ENCODE measurements at places on chromosomes 12 and 14. TPM values are rescaled to one million over a fixed set of nuclear protein-coding genes. Genes with fewer than 3 reads are reported as not detected.

DNA sequence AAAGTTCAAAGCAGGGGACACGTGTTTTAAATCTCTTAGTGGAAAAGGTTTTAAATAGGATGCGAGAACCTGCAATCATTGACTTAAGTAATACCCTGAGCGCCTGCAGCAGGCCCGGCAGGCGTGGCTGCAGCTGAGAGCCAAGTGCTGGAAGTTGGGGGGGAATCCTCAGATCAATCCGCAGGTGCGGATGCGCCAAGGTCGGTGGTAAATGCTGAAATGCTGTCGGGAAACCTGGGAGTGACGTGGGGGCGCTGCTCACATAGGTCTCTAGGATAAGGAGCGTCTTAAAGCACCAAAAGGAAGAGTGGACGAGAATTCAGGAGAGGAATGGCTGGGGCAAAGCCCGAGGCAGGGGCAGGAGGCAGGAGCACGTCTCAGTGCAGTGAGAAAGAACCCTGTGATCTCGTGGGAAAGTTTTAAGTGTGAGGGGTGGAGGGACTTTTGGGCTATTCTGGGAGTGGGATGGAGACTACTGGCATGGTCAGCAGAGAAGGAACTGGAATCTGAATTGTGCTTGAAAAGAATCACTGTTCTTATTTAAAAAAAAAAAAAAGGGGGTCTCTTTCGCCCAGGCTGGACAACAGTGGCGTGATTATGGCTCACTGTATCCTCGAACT lies 883 bp upstream of the CDCA4 start:
- peak; percentile 59 for DNase-seq

DNA sequence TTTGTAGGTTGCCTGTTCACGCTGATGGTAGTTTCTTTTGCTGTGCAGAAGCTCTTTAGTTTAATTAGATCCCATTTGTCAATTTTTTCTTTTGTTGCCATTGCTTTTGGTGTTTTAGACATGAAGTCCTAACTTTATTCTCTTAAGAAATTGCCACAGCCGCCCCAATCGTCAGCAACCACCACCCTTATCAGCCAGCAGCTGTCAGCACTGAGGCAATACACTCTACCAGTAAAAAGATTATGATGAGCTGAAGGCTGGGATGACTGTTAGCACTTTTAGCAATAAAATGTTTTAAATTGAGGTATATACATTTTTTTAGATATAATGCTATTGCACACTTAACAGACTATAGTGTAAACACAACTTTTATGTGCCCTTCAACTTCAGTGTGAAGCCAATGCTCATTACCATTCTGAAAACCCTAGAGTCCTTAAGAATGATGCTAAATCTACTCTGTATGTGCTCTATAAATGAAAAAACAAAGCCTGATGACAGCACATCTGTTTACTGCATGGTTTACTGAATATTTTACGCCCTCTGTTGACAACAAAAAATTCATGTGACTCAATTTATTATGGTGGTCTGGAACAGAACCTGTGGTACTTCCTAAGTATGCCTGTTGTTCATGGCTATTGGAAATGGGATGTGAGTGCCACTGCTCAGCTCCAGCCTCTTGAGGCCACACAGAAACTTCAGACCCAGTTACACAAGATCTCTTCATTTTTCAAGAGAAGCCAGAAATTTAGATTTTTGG lies 197.4 kb downstream of the DUSP6 start:
- no peak for DNase-seq

DNA sequence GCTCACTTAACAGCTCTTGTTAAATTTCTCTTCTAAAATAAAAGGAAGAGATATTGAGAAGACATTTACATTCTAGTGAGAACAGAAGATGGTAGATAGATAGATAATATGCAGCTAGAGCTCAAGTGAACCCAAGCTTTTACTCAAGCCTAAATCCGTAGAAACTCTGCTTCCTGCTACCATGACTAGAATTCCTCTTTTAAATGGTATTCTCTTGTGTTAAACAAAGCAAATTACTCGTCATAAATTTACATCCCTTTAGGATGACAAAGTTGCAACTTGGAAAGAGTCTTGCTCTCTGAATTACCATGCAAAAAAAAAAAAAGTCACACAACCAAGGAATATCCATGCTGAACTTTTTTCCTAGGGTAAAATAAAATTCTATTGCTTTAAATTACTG lies 160.7 kb upstream of the LRFN5 start:
- no peak for DNase-seq

Gene DAO
- total RNA-seq = not detected

DNA sequence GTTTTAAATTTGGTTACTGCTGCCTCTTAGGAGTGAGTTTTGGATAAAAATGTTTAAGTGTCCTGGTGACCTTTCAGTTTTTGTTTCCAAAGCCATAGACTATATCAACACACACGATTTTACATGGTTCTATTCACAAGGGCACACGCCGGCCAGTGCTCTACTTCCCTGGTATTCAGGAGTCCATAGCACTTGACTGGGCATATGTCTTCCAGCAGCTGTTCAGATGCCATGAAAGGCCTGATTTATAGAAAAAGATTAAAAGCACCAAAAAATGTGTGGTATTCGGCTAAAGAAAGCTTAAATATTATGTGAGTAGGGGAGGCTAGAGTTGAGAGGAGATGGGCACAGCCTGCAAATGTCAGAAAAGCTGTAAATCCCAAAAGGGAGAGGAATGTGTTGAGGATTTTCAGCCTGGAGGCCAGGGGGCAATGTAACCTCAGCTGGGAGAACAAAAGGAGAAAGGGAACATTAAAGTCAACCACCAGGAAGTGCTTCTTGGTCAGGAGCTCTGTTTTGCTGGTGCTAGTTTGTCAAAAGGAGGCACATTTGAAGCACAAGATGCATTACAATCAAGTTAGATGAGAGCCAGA lies 478.4 kb downstream of the RAD51B start:
- no peak for DNase-seq

GRCh38 chr14:23130871-23131270 lies 11.8 kb upstream of the CEBPE start:
- no peak for DNase-seq

DNA sequence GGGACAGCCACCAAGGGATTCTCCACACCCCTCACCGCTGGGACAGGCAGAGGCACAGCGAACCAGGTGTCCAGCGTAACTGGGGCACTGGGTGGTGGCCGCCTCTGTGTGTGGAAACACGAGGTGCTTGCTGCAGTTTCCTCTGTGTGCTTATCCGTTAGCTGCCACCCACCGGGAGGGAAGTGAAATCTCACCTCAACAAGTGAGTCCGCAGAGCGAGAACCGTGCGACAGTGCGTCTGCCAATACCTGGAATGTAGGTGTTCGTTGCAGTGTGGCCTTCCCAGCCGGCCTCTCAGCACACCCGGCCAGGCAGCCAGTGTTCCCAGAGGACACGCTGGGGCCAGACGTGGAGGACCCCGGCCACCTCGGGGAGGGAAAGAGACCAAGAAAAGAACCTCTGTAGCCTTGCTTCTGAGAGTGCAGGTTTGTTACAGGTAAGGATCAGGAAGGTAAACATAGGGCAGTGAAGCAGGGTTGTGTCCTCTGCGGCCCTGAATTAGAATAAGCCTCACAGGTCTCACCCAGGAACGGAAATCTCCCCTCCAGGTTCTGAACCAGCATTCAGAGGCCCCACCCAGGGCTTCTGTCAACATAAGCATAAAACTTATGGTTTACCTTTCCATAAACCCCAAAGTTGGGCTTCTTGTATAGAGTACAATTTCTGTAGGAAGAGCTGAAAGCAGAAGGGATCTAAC lies 1.5 kb downstream of the BCL2L14 start:
- peak; percentile 70 for DNase-seq

Gene SLC2A3
- 310 TPM for total RNA-seq

DNA sequence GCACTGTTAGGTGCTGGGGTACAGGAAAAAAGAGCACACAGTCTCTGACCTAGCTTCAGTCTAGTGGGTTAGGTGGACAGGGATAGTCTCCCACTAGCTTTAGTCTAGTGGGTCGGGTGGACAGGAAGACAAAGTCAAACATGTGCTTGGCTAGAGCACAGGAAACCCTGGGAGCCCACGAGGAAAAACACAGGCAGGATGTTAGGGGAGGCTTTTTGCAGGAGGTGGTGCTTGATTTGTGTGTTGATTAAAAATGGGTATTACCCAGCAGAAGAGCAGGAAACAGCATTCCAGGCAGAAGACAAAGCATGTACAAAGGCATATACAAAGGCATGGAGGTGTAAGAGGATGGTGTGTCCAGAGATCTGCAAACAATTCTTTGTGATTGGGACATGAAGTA lies 23.3 kb downstream of the SLC38A2 start:
- no peak for DNase-seq

DNA sequence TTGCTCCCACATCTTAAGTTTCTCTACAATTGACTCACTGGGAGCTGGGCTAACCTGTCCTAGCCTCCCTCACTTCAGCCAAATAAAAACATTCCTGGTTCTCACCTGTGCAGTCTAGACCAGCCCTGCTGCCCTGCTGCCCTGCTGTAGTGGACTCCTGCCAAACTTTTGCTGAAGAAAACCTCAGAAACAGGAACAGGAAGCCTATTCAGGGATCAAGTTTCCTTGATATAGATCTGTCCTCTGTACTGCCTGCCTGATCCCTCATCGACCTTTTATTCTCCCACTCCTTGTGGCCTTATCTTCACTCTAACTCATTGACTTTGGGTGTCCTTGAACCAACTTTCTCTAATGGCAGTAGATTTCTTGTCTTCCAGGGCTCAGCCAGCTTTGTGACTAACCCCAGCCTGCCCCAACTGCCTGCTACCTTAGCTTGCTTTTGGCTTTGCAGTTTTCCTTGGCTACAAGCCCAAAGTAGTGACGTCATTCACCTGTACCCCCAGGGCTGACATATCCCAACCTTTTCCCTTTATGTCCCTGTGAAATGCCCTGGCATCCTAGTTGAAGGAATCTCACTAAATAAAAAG lies 234.8 kb downstream of the DUSP6 start:
- no peak for DNase-seq

Gene TMEM120B
- total RNA-seq = 8.8 TPM

Gene FBXL14
- total RNA-seq = 14.4 TPM

GRCh38 chr12:72207079-72207478 lies 65.1 kb upstream of the TRHDE start:
- DNase-seq = no peak

- no peak for DNase-seq
These were observed 52.4 kb upstream of the EIF5 start for GRCh38 chr14:103281496-103282231.

Gene SLC22A17
- total RNA-seq = 4.8 TPM

- no peak for DNase-seq
These were observed 98.7 kb downstream of the HECTD4 start for GRCh38 chr12:112283546-112283945.

Gene TRHDE
- not detected for total RNA-seq

Gene TBX3
- not detected for total RNA-seq

Gene TUBA1B
- 2,573 TPM for total RNA-seq

GRCh38 chr14:75427126-75427481 lies 718 bp upstream of the JDP2 start:
- no peak for DNase-seq

DNA sequence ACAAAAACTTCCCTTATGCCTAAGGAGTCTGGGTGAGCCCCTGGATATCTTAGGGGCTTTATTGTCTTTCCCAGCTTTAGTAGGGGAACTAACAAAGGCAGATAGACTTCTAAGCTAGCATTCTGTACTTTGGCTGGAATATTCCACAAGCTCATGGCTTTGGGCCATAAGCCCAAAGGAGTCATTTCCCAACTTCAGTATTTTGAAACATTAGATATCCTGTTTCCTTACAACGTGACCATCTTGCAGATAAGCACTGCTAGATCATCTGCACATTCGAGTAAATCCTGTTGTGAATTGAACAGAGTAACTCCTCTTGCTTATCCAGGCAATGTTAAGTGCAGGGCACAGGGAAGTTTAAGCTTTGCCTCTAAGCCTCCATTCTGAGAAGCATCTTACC lies 70.6 kb upstream of the ACTN1 start:
- no peak for DNase-seq

- no peak for DNase-seq
These were observed 7.0 kb downstream of the FOXA1 start for GRCh38 chr14:37587881-37588666.

- DNase-seq = no peak
These were observed 104.0 kb downstream of the C14orf39 start for GRCh38 chr14:60381909-60382308.

DNA sequence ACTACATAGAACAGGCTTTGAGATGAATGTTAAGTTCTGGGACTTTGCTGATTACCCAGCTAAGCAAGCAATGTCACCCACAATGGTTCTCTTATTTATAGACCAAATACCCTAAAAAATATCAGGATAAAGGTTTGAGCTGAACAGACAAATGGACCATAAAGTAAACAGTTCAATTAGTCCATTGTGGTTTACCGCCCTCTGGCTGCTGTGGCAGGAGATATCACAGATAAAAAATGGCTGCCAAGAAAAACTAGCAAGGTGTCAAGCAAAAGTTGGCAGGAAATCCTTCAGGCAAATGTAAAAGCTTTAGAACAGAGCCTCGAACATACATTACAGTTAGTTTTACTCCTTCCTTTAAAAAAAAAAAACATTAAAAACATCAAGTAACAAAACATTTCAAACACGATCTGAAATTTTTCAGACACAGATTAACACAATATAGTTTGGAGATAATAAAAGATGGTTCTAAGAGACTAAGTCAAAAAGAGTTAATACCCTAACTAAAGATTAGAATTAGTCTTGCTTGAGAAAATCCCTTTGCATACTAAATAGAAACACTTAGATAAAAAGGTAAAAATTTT lies 41.3 kb downstream of the MED13L start:
- DNase-seq = peak; percentile 63

- peak; percentile 84 for DNase-seq
These were observed 14.5 kb downstream of the OAS2 start for GRCh38 chr12:112992541-112993398.

DNA sequence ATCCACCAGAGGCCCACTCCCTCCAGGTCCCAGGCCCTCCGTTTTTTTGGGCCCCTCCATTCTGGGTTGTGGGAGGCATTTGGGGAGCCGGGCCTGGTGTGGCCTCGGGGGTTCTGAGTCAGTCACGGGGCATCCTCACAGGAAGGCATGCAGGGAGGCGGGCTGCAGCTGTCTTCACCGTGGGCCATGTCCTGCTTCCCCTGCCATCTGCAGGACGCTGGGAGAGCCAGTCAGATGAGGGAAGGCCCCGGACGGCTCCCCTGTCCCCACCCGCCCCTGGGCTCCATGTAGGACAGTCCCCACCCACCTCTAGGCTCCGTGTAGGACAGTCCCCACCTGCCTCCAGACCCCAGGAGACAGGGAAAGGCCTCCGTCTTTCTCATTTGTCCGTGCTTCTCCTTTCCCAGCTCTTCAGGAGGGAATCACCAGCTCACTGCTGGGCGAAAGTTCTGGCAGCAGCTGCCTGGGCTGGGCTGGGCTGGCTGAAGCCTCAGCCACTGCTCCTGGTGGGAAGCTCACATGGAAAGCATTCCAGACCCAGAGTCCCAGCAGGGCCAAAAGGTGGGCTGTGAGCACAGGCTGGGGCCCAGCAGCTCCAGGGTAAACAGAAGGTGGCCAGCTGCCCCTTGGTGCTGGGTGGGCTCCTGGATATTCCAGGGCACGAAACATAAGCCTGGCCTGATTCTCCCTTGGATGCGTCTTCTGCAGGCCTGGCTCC lies 217.8 kb downstream of the KIF26A start:
- no peak for DNase-seq

GRCh38 chr14:57686304-57686703 lies 179.6 kb downstream of the SLC35F4 start:
- DNase-seq = no peak

GRCh38 chr12:101619858-101620761 lies 25.3 kb downstream of the MYBPC1 start:
- no peak for DNase-seq

All from activated CD4-positive, alpha-beta memory T cell treated with anti-CD3 and anti-CD28 coated beads for 36 hours (primary cell).